ENCODE measurements at places on chromosomes 3 and 15. TPM values are rescaled to one million over a fixed set of nuclear protein-coding genes. Genes with fewer than 3 reads are reported as not detected.

Gene OXTR
- 0.28 TPM for total RNA-seq

Gene ZCWPW2
- 0.13 TPM for total RNA-seq

Gene PLS1
- 3.4 TPM for total RNA-seq

Gene ZPLD1
- 0.07 TPM for total RNA-seq

Gene CSTA
- not detected for total RNA-seq

Gene LXN
- total RNA-seq, result 179 TPM

Gene C2CD4B
- total RNA-seq, result 9.2 TPM

Gene C3orf62
- total RNA-seq, result 1.4 TPM

Gene GP5
- total RNA-seq, result 0.07 TPM

Gene SPESP1
- total RNA-seq, result 4.0 TPM

Gene SLC2A2
- not detected for total RNA-seq

Gene CPNE9
- total RNA-seq, result not detected

Gene IGSF11
- not detected for total RNA-seq

Gene LIPC
- total RNA-seq, result 0.04 TPM

Gene C3orf85
- not detected for total RNA-seq

Gene UBAP1L
- total RNA-seq, result 0.40 TPM

Measured in pulmonary artery endothelial cell (primary cell).